ENCODE measurements at places on chromosomes 13 and 19.
A peak's percentile ranks its signal among the peaks of the same experiment; 100 is the strongest.

GRCh38 chr19:50257141-50257540 lies 53.7 kb downstream of the MYH14 start:
- H3K36me3 ChIP-seq = peaks cover 13% of the 10 kb centered on the region
- no peaks in the 10 kb centered on the region for H3K4me1 ChIP-seq
- H3K4me3 ChIP-seq = no peak overlapping the region
- H3K27me3 ChIP-seq = no peaks in the 10 kb centered on the region
- DNase-seq = no peak
- H3K27ac ChIP-seq = no peak overlapping the region

DNA sequence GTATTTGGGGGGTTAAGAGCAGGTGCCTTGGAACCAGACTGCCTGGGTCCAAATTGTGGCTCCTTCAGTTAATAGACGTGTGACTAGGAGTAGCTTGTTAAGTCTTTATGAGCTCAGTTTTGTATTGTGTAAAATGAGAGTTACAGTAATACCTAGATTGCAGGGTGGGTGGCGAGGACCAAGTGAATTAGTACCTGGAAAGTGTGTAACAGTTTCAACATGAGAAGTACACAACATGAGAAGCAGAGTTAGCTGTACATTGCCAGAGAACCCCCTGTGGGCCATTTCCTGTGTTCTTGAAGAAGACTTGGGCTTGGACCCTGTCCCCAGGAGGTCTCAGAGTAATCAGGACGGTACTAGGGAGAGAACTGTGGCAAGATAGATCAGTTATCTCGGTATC lies 36.8 kb downstream of the PPP2R1A start:
- no peak overlapping the region for H3K4me3 ChIP-seq
- no peak for DNase-seq
- H3K27ac ChIP-seq = no peak overlapping the region
- H3K27me3 ChIP-seq = no peaks in the 10 kb centered on the region
- H3K36me3 ChIP-seq = peaks cover 14% of the 10 kb centered on the region

DNA sequence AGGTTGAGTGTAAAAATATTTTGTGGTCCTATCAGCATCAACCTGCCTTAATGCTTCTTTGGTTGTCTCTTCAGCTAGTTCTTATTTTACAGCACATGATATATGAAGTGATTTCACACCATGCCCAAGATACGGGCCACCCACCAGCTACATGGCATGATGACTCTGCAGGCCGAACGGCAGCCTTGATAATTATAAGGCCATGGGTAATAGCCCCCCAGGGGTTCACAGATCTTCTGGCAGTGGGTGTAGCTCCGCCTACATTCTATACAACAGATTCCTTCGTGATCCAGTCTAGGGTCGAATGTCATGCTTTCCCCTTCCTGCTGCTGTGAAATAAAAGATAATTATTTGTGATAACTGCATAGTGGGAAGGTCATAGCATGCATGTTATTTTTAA lies 36.1 kb downstream of the CNMD start:
- no peak overlapping the region for H3K4me3 ChIP-seq
- no peak overlapping the region for H3K27ac ChIP-seq
- no peaks in the 10 kb centered on the region for H3K36me3 ChIP-seq
- no peaks in the 10 kb centered on the region for H3K27me3 ChIP-seq
- H3K4me1 ChIP-seq = no peaks in the 10 kb centered on the region
- DNase-seq = no peak

DNA sequence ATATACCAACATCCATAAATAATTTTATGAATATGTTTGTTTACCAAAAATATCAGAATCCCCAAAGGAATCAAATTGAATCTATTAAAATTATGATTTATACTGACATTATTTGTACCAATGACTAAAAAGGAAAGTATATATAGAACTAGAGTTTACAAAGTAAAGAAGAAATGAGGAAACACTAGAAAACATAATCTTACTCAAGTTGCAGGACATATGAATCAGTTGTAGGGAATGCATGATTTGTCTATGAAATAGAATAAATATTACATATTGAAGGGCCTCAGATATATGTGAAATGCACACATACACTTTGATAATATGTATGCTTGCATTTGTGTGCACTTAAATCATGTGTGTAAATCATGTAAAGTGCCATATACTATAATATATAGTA lies 1466.4 kb downstream of the EFNB2 start:
- no peaks in the 10 kb centered on the region for H3K36me3 ChIP-seq
- H3K27me3 ChIP-seq = no peaks in the 10 kb centered on the region
- H3K27ac ChIP-seq = no peak overlapping the region
- no peak for DNase-seq
- H3K4me1 ChIP-seq = no peaks in the 10 kb centered on the region
- H3K4me3 ChIP-seq = no peak overlapping the region

GRCh38 chr19:31332096-31332495 lies 17.1 kb downstream of the TSHZ3 start:
- no peak overlapping the region for H3K4me3 ChIP-seq
- no peaks in the 10 kb centered on the region for H3K27me3 ChIP-seq
- H3K27ac ChIP-seq = no peak overlapping the region
- no peaks in the 10 kb centered on the region for H3K36me3 ChIP-seq
- no peak for DNase-seq
- no peaks in the 10 kb centered on the region for H3K4me1 ChIP-seq

GRCh38 chr13:51721496-51721895 lies 82.5 kb downstream of the DHRS12 start:
- no peak overlapping the region for H3K27ac ChIP-seq
- H3K4me3 ChIP-seq = no peak overlapping the region
- no peaks in the 10 kb centered on the region for H3K27me3 ChIP-seq
- H3K4me1 ChIP-seq = no peaks in the 10 kb centered on the region

DNA sequence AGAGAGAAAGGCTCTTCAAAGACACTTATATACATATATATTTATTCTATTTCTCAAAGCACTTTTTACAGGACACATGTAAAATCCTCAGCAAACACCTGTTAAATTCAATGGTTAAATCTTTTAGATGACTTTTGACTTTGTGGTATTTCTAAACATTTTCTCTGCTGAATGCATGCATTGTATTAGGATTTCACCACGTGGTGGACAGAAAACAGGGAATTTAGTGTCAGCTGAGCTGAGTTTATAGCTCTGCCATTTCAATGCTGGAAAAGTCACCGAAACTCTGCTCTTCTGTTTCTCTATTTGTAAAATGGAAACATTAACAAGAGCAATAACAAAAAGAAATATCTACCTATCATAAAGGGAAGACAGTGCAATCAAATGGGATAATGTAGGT lies 375.6 kb downstream of the ENOX1 start:
- H3K27me3 ChIP-seq = no peaks in the 10 kb centered on the region
- H3K27ac ChIP-seq = no peak overlapping the region
- H3K4me1 ChIP-seq = no peaks in the 10 kb centered on the region
- H3K36me3 ChIP-seq = no peaks in the 10 kb centered on the region
- H3K4me3 ChIP-seq = no peak overlapping the region
- DNase-seq = no peak

- no peaks in the 10 kb centered on the region for H3K4me1 ChIP-seq
- no peak for DNase-seq
- no peaks in the 10 kb centered on the region for H3K36me3 ChIP-seq
- H3K4me3 ChIP-seq = no peak overlapping the region
- no peaks in the 10 kb centered on the region for H3K27me3 ChIP-seq
These were observed 5.8 kb downstream of the FUZ start for GRCh38 chr19:49807058-49807903.

GRCh38 chr13:45538382-45538781 lies 73.6 kb downstream of the COG3 start:
- no peak for DNase-seq
- no peak overlapping the region for H3K4me3 ChIP-seq
- H3K36me3 ChIP-seq = peaks cover 6% of the 10 kb centered on the region

- H3K36me3 ChIP-seq = no peaks in the 10 kb centered on the region
- no peaks in the 10 kb centered on the region for H3K4me1 ChIP-seq
These were observed 227.6 kb upstream of the UBL3 start for GRCh38 chr13:30078059-30078458.

DNA sequence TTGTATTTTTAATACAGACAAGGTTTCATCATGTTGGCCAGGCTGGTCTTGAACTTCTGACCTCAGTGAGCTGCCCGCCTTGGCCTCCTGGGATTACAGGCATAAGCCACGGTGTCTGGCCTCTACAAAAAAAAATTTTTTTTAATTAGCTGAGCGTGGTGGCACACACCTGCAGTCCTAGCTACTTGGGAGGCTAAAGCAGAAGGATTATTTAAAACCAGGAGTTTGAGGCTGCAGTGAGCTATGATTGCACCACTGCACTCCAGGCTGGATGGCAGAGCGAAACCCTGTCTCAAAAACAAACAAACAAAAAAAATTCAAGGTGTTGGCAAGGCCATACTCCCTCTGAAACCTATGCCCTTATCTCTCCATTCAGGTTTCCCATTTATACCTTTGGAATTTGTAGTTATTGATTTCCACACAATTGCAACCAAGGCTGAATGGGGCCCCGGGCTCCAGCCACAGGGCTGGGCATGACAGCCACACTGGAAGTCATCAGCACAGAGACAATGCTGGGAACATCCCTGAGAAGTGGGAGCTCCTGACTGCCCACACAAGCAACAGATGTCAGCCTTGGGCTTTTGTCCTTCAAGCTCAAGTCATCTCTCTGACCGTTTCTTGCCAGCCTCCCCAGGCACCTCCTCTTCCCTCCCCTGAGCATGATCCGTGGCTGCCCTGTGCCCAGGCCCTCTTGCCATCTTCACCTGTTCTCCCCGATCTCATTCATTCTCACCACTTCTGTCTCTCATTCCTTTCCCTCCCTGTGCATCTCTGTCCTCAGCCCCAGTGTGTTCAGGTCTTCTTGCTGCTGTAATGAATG lies 27.2 kb upstream of the CALM3 start:
- no peaks in the 10 kb centered on the region for H3K4me1 ChIP-seq
- no peak overlapping the region for H3K27ac ChIP-seq
- H3K27me3 ChIP-seq = no peaks in the 10 kb centered on the region

DNA sequence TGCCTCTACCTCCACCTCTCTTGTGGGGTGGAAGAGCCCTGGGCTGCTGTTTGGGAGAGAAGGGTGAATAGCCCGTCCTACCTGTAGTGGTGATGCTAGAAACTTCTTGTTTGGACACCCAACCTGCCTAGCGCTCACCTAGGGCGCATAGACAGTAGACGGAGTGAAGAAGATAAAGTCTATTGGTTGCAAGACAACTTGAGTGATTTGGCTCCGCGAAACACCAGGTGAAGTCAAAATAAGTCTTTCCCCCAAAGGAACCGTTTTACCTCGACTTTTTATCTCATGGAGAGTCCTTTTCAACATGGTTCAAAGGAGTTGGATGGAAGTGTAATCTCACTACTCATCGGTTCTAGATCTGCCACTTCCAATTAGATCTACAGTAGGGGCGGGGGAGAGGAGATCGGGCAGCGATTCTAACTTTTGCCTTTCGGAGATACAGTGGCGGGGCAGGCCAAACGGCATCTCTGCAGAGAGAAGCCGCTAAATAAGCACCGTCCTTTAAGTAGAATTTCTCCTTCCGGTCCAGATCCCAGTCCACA lies 694 bp upstream of the ZIC5 start:
- no peak overlapping the region for H3K27ac ChIP-seq
- H3K4me1 ChIP-seq = peaks cover 9% of the 10 kb centered on the region
- peaks cover 94% of the 10 kb centered on the region for H3K27me3 ChIP-seq

DNA sequence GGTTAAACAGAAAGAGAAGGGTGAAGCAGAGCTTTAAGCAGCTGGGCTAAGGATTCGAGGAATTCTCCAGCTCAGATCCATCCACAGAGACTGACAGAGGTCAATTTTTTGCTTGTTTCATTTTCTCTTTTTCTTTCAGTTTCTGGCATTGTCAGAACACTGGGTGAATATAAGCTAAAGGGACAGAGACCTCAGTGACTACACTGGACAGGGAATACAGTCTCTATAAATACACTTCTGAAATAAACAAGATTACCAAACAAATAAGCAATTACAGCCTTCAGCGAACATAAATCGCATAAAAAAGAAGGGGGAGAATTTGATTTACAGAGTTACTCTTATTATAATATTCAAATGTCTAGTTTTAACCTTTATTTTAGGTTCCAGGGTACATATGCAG lies 3.7 kb upstream of the ZNF441 start:
- H3K27ac ChIP-seq = no peak overlapping the region
- peaks cover 3% of the 10 kb centered on the region for H3K4me1 ChIP-seq
- no peaks in the 10 kb centered on the region for H3K36me3 ChIP-seq

DNA sequence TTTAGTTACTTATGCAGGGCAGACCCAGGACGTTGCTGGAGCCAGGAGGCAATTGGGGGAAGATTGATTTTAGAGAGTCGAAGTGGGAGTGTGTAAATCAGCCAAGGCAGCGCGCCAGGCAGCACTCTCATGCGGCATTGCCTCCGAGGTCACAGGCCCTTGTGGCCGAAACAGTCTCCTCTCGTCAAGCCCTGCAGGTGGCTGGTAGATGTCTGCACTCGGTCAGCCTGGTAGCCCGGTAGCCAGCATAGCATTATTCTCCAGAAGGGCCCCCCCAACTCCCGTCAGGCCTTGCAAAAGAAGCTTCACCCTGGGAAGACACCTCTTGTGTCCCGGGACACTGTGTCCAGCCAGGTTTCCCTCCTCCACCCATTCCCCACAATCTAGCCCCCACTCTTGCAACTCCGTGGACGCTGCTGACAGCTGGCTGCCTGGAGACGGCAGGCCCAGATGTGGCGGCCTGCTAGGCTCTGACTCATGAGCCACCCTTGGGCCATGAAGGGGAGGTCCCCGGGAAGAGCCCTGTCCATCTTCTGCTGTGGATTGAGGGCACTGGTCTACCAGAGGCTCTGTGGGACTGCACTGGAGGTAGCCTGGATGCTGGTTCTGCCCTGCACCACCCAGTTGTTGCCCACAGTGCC lies 2.6 kb upstream of the PEPD start:
- no peak overlapping the region for H3K4me3 ChIP-seq
- DNase-seq = no peak
- no peaks in the 10 kb centered on the region for H3K27me3 ChIP-seq
- H3K4me1 ChIP-seq = peaks cover 5% of the 10 kb centered on the region

- H3K4me1 ChIP-seq = no peaks in the 10 kb centered on the region
- no peak for DNase-seq
- no peak overlapping the region for H3K4me3 ChIP-seq
- H3K36me3 ChIP-seq = no peaks in the 10 kb centered on the region
- H3K27me3 ChIP-seq = no peaks in the 10 kb centered on the region
- no peak overlapping the region for H3K27ac ChIP-seq
These were observed 4.0 kb upstream of the IRGC start for GRCh38 chr19:43711751-43712355.

DNA sequence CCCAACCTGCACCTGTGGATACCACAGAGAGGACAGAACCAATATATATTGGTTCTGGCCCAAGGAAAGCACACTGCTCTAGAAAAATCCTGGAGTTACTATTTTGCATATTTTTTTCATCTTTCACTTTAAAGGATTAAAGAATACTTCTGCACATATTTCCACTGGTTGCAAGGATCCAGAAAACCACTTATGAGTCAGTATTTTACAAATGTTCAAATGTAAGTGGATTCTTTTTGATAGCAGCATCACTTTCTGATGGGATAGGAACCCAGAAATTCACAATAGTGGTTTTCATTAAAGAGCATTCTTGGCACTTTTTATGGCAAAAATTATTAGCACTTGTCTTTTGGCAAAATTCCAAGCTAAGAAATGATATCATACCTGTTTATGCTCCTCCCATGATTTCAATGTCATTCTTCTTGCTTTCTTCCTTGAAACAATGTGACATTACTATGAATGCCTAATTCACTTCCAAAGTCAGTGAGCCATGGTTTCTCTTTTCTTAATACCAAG lies 38.2 kb downstream of the MZT1 start:
- no peaks in the 10 kb centered on the region for H3K27me3 ChIP-seq
- H3K4me3 ChIP-seq = no peak overlapping the region
- DNase-seq = no peak
- H3K36me3 ChIP-seq = no peaks in the 10 kb centered on the region
- H3K27ac ChIP-seq = no peak overlapping the region
- no peaks in the 10 kb centered on the region for H3K4me1 ChIP-seq

- peak overlapping the region; percentile 50 for H3K27ac ChIP-seq
- DNase-seq = no peak
- H3K4me3 ChIP-seq = no peak overlapping the region
- no peaks in the 10 kb centered on the region for H3K27me3 ChIP-seq
- no peaks in the 10 kb centered on the region for H3K4me1 ChIP-seq
These were observed 28.8 kb downstream of the SPRY2 start for GRCh38 chr13:80312012-80312704.

All from colonic mucosa (tissue), 4 donors.